ENCODE measurements at places on chromosomes 12 and 14. TPM values are rescaled to one million over a fixed set of nuclear protein-coding genes. Genes with fewer than 3 reads are reported as not detected.

DNA sequence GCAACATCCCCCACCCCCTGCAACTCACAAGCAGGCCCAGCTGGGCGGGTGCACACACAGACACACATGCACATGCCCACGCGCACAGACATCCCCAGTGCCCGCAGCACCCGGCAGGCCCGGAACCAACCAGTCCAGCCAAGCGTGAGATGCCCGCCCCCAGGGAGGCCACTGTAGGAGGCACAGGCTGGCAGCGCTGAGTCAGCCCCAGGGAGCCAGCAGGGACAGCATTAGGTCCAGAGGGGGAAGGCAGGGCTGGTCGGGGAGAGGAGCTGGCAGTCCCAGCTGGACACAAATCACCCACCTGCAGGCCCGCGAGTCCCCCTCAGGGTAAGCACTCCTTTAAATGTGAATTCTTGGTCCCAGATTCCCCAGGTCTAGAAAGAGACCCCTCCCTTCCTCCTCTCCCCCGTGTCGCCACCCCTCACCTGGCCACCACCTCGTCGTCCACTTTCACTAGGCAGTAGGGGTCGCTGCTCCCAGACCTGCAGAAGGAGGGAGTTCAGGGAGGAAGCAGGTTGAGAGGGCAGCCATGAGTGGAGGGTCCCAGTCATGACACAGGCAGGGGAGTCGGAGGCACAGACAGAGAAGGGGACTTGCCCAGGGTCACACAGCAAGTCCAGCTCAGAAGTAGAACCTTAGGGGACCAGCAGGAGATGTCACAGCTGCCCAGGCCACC is 5.0 kb downstream of the RASAL1 start:
- no peak overlapping the region for H3K27ac ChIP-seq
- no peak for DNase-seq
- no peaks in the 10 kb centered on the region for H3K4me1 ChIP-seq

- DNase-seq: no peak
- no peak overlapping the region for H3K4me3 ChIP-seq
- H3K36me3 ChIP-seq: no peaks in the 10 kb centered on the region
- peaks cover 29% of the 10 kb centered on the region for H3K27me3 ChIP-seq
- H3K27ac ChIP-seq: no peak overlapping the region
- no peaks in the 10 kb centered on the region for H3K4me1 ChIP-seq
Measured at GRCh38 chr14:100603341-100604120, 16.3 kb upstream of the BEGAIN start.

TSHR gene
- polyA plus RNA-seq: not detected

DNA sequence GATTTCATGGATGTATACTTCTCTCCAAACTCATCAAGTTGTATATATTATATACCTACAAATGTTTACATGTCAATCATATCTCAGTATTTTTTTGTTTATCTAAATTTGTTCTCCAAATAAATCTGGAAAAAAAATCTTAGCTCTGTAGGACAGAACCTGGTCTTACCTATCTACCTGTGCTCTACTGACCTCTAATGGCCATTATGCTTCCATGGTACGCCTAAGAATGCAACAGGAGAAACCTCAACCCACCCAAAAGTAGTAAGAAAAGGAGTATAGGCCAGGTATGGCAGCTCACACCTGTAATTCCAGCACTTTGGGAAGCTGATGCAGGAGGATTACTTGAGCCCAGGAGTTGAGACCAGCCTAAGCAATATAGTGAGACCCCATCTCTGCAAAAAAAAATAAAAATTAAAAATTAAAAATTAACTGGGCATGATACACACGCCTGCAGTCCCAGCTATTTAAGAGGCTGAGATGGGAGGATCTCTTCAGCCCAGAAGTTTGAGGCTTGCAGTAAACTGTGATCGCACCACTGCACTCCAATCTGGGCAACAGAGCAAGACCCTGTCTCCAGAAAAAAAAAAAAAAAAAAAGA is 8.7 kb downstream of the OR11H4 start:
- no peak for DNase-seq
- H3K4me3 ChIP-seq: no peak overlapping the region
- H3K27ac ChIP-seq: no peak overlapping the region
- no peaks in the 10 kb centered on the region for H3K4me1 ChIP-seq
- H3K27me3 ChIP-seq: no peaks in the 10 kb centered on the region

ATL1 gene
- polyA plus RNA-seq: 6.0 TPM

- H3K4me3 ChIP-seq: no peak overlapping the region
- H3K27me3 ChIP-seq: no peaks in the 10 kb centered on the region
- no peak overlapping the region for H3K27ac ChIP-seq
- DNase-seq: peak; percentile 9
- H3K36me3 ChIP-seq: no peaks in the 10 kb centered on the region
Measured at GRCh38 chr12:81080431-81080983, 2.6 kb downstream of the ACSS3 start.

GRCh38 chr12:49524660-49525324 is 14.0 kb upstream of the KCNH3 start:
- peaks cover 38% of the 10 kb centered on the region for H3K36me3 ChIP-seq
- H3K4me3 ChIP-seq: no peak overlapping the region
- no peaks in the 10 kb centered on the region for H3K4me1 ChIP-seq

- peaks cover 15% of the 10 kb centered on the region for H3K4me1 ChIP-seq
- no peak for DNase-seq
- peaks cover 3% of the 10 kb centered on the region for H3K36me3 ChIP-seq
- H3K27ac ChIP-seq: no peak overlapping the region
- H3K4me3 ChIP-seq: no peak overlapping the region
Measured at GRCh38 chr14:71698027-71698426, 234.2 kb upstream of the RGS6 start.

GRCh38 chr14:98035396-98035795 is 1236.6 kb downstream of the BCL11B start:
- no peak overlapping the region for H3K4me3 ChIP-seq
- H3K27ac ChIP-seq: no peak overlapping the region
- DNase-seq: no peak
- no peaks in the 10 kb centered on the region for H3K4me1 ChIP-seq
- H3K27me3 ChIP-seq: no peaks in the 10 kb centered on the region

DNA sequence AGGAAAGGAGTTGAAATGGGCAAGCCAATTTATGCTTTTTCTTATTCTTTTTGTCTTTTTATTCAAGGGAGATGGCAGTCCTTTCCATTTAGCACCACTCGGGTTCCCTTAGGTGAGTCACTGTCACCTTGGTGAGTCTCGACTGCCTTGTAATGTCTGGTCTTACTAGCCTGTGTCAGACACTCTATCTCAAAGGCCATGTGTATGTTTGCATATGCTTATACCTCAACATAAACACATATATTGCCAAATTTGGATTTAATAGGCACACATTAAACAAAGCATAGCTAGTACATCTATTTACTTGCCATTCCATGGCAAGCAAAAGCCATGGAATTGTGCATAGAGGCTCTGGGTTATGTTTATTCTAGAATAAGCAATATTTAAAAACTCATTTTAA is 624.9 kb upstream of the FOXG1 start:
- no peaks in the 10 kb centered on the region for H3K4me1 ChIP-seq
- no peaks in the 10 kb centered on the region for H3K36me3 ChIP-seq
- no peak overlapping the region for H3K4me3 ChIP-seq

LRIG3 gene
- 23.6 TPM for polyA plus RNA-seq

MARS1 gene
- polyA plus RNA-seq: 164 TPM

TPPP2 gene
- polyA plus RNA-seq: not detected

GRCh38 chr12:111444925-111445725 is 39.4 kb downstream of the SH2B3 start:
- DNase-seq: no peak
- H3K4me1 ChIP-seq: peaks cover 16% of the 10 kb centered on the region
- H3K36me3 ChIP-seq: peaks cover 64% of the 10 kb centered on the region
- H3K27me3 ChIP-seq: no peaks in the 10 kb centered on the region
- peak overlapping the region; percentile 39 for H3K27ac ChIP-seq

NKX2-1 gene
- polyA plus RNA-seq: not detected

GRCh38 chr12:130049666-130050065 is 112.6 kb upstream of the FZD10 start:
- no peaks in the 10 kb centered on the region for H3K4me1 ChIP-seq
- no peak overlapping the region for H3K27ac ChIP-seq
- H3K36me3 ChIP-seq: no peaks in the 10 kb centered on the region
- DNase-seq: no peak
- no peak overlapping the region for H3K4me3 ChIP-seq

DNA sequence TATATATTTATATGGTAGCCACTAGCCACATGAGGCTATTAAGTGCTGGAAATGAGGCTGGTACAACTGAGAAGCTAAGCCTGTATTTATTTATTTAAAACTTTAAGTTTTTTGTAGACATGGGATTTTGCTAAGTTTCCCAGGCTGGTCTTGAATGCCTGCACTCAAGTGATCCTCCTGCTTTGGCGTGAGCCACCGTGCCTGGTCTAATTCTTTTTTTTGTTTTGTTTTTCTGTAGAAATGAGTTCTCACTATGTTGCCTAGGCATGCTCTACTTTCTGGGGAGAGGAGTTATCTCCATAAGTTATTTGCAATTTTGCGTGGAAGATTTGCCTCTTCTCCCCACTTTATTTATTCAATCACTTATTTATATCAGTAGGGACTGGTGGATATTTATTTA is 4.8 kb upstream of the SNRNP35 start:
- no peaks in the 10 kb centered on the region for H3K36me3 ChIP-seq
- no peaks in the 10 kb centered on the region for H3K4me1 ChIP-seq

- no peak for DNase-seq
- H3K36me3 ChIP-seq: peaks cover 21% of the 10 kb centered on the region
- no peak overlapping the region for H3K27ac ChIP-seq
- no peak overlapping the region for H3K4me3 ChIP-seq
Measured at GRCh38 chr12:49809906-49810389, 18.3 kb downstream of the NCKAP5L start.

RNASE3 gene
- polyA plus RNA-seq: not detected

- no peak overlapping the region for H3K4me3 ChIP-seq
- peaks cover 16% of the 10 kb centered on the region for H3K4me1 ChIP-seq
- no peak overlapping the region for H3K27ac ChIP-seq
- no peak for DNase-seq
- no peaks in the 10 kb centered on the region for H3K36me3 ChIP-seq
Measured at GRCh38 chr14:103028161-103028767, 29.1 kb downstream of the CDC42BPB start.

DNA sequence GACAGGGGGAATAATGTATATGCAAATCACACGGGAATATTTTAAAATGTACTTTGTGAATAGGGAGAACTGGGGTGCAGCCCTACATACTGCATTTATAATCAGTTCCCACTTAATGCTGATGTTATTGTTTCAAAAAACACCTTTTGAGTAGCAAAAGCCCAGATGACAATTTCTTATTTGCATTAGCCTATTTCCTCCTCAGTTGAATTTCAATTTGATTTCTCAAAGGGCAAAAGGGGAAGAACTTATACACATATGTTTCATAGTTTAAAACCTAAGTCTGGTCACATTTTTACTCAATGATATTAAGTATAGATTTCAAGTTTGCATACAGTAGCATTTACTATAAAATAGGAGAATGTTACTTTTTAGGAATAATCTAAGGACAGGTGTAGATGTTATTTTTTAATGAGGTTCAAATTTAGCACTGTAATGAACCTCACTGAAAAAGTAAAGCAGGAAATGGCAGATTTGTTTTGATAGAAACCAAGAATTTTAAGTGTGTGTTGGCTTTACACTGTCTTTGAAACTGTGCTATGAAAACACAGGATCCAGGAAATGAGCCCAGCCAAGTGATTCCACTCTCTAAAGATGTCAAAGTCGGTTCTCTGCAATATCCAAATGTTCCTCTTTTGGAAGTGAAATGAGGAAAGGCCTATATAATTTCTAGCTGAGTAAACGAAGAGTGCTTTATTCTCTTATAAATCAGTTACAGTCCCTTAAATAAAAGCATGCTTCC is 367.4 kb downstream of the BTG1 start:
- H3K27me3 ChIP-seq: peaks cover 1% of the 10 kb centered on the region
- no peak overlapping the region for H3K27ac ChIP-seq
- DNase-seq: peak; percentile 13
- H3K36me3 ChIP-seq: no peaks in the 10 kb centered on the region
- H3K4me1 ChIP-seq: peaks cover 9% of the 10 kb centered on the region

GRCh38 chr12:131235871-131236271 is 282.2 kb downstream of the ADGRD1 start:
- no peaks in the 10 kb centered on the region for H3K4me1 ChIP-seq
- no peak for DNase-seq
- H3K4me3 ChIP-seq: no peak overlapping the region
- H3K27ac ChIP-seq: no peak overlapping the region
- H3K36me3 ChIP-seq: no peaks in the 10 kb centered on the region

KRT74 gene
- polyA plus RNA-seq: not detected

DNA sequence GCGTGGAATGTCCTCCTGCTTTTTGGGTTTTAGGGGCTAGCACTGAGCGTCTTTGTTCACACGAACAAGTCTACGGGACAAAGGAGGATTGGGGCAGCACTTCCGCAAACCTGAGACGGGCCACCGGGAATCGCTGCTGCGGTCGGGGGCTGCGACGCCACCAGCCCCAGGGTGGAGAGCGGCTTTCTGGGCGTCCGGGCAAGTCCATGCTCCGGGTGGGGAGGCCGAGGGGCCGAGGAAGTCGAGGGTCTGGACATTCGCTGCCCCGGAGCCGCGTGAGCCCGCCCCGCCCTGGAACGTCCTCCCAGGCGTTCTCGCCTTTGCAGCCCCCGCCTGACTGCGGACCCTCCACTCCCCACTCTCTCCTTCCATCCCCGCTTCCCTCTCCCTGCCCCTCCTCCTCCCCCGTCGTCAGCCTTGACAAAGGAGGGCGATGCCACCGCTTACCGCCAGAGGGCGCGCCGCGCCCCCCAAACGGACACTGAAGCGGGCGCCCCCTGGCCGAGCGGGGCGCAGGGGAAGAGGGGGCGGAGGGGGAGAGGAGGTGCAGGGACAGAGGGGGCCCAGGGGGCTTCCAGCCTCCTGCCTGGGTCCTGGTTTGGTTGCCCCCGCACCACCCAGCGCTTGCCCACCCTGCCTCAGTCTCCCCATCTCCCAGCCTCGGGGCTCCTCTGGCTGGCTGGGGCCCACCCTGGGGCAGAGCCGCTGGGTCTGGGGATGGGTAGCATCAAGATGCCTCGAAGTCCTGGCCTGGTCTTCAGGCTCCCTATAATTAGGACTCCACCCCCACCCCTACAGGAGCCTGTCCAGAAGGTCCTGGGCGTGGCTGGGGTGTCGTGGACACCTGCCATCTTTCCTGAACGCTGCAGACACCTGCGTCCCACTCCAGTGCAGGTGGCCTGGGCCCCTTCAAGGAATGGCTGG is 39.1 kb upstream of the INF2 start:
- H3K36me3 ChIP-seq: no peaks in the 10 kb centered on the region
- peak; percentile 31 for DNase-seq
- H3K4me3 ChIP-seq: peak overlapping the region; percentile 41
- H3K4me1 ChIP-seq: 0 out of 2 replicates have a peak, but pooled peaks cover 2% of the 10 kb centered on the region
- peak overlapping the region; percentile 1 for H3K27ac ChIP-seq
